Esophagus muscularis mucosa (tissue), 4 donors: ENCODE measurements at places on chromosomes 4 and X.

- DNase-seq = no peak
These were observed 235.4 kb upstream of the FGF13 start for GRCh38 chrX:138946926-138947325.

- no peak for DNase-seq
These were observed 72.1 kb downstream of the LRP2BP start for GRCh38 chr4:185323606-185324005.

DNA sequence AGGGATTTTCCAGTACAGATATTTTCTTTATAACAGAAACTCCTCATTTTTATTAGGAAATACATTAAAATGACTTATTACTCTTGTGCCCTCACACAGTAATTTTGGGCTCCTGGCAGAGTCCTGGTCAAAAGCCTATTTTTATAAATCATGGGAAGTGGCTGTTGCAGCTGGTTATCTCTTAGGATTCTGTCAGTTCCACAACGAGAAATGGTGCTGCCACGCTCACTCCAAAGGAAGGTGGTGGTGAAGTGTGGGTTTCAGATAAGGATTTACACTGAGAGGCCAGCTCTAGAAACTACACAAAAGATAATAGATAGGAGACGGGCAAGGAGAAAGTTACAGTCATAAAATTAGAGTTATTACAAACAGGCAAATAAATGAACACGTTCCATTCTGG, 159.2 kb upstream of the FAM241A start:
- no peak for DNase-seq

GRCh38 chrX:32408389-32408788, 803.0 kb downstream of the DMD start:
- DNase-seq = no peak

GRCh38 chrX:69182818-69183380, 17.6 kb upstream of the PJA1 start:
- no peak for DNase-seq

DNA sequence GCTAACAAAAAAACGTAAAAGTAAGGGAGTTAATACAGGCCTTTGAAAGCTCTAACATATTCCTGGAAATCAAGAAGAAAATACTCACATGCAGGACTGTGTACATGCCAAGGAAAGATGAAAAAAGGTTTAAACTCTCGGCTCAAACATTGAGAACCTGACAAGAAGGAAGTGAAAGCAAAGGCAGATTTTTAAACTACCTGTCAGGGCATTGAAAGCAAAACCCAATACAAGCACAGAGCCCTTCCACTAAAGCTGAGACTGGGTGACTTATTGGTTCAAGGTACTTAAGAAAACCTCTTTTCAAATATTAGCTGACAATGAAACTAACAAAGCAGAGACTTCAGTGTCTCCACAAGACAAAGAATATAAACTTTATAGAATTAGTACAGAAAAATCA, 313.0 kb upstream of the GRID2 start:
- DNase-seq = no peak

DNA sequence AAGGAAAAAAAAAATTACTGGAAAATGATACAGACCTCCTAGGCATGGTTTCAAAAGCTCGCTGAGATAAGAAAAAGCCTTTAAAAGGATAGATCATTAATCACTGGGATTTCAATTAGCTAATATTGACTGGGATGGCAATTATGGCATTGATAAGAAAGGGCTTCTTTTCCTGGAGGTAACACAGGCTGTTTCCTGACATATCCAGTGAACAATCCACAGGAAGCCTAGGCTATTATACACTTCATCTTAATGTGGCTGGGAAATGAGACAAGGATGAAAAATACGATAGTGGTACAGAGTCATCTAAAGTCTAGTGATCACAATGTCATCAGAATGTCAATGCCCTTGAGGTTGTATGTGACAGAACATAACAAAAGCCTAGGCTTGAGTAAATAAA, 1579.3 kb downstream of the C4orf33 start:
- no peak for DNase-seq

DNA sequence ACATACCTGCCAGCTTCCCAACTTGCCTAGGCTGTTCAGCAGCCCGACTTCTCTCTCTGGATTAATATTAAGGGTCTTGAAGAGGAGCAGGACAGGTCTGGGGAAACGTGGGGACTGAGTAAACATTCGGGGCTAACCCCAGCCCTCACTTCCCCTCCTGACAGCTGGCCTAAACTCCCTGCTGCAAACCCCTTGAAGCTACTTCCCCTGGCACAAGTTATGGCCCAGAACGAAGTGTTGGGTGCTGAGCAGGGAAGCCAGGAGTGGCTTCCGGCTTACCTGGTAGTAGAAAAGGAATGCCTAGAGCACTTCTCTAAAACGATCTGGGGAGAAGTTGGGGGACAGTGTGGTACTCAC, 200.0 kb downstream of the BCOR start:
- no peak for DNase-seq

DNA sequence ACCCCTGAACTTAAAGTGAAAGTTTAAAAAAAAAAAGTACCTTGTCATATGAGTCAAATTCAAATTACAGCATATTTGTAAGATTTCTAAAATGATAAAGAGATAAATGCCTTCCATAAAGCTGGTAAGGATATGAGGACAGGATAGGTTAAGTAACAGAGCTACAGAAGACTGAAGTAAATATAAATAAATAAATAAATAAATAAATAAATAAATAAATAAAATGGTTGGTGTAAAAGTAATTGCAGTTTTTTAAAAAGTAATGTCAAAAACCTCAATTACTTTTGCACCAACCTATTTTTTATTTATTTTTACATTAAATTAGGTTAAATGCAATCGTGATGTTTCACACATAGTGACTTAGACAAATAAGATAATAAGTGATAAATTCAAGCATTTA, 62.2 kb downstream of the UGT2A2 start:
- no peak for DNase-seq

- no peak for DNase-seq
These were observed 52.4 kb upstream of the UCP1 start for GRCh38 chr4:140621161-140621560.
